ENCODE measurements at places on chromosomes 5 and 9.

DNA sequence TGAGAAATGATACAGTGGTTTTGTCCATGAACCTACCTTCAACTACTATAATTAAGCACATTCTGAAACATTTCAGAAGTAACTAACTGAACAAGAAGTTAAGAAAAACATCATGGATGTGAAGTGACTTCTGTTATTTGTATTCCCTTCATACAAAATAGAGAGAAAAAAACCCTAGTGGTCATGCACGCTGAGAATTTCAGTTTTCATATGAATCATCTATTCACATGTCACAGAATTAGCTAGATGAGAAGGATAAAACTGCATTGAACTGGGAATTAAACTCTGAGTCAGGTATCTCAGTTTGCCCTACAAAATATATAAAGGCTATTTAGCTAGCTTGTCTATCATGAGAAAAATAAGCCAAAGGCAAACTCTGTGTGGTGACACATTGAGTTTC lies 451.8 kb upstream of the FTMT start:
- DNase-seq: no peak

- no peak for DNase-seq
Measured at GRCh38 chr5:96348536-96348935, 84.5 kb downstream of the PCSK1 start.

DNA sequence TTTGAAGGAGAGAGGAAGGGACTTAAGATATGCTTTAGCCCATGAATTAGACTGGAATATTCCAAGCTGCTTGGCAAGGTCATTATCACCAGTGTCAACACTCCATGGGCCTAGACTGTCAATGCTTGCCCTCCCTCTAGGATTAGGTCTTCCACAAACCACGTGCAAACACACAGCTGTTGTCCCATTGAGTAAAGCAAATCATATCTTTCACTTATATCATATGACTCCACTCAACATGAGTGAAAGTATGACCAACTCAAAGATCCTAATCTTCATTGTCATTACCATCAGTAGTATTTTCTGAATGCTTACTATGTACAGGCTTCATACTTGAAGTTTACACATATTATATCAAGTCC lies 57.0 kb upstream of the GRAMD2B start:
- no peak for DNase-seq

GRCh38 chr9:81620002-81620390 lies 69.4 kb downstream of the TLE1 start:
- no peak for DNase-seq

DNA sequence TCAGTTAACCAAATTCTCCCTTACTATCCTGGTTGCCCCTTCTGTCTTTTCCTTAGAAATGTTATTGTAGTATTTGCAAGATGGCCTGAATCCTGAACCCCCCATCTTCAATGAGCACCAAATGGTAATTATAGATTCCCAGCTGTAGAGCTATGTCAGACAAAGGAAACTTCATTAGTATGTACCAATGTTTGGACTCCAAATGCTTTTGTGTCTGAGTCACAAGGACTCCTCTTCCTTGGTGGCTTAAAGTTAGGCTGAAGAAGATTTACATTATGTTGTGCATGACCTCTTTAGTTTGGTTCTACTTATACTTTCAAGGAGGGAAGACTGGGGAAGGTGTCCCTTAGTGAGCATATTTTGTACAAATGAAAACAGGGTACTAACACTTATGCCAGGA lies 105.9 kb upstream of the CDKN2B start:
- no peak for DNase-seq

GRCh38 chr5:2482778-2483177 lies 268.7 kb downstream of the IRX2 start:
- DNase-seq: no peak

DNA sequence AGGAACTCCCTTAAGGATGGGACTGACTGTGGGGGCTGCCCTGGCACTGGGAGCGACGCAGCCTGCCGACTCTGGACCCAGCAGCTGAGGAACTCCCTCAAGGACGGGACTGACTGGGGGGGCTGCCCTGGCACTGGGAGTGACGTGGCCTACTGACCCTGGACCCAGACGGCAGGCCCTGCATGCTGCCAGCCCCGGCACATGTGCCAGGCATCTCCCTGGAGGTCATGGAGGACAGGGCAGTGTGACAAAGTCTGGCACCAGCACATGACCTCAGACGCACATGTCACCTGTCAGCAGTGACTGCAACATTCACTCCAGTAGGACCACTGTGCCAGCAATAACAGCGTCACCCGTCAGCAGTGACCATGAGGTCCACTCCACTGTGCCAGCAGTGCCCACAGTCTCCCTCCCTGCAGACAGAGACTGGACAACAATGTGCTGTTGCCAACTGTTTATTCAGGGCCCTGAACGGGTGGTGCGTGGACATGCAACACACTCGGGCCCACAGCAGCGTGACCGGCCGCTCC lies 4.5 kb downstream of the FBXW5 start:
- no peak for DNase-seq

GRCh38 chr5:147920420-147921030 lies 14.2 kb upstream of the C5orf46 start:
- DNase-seq: no peak

DNA sequence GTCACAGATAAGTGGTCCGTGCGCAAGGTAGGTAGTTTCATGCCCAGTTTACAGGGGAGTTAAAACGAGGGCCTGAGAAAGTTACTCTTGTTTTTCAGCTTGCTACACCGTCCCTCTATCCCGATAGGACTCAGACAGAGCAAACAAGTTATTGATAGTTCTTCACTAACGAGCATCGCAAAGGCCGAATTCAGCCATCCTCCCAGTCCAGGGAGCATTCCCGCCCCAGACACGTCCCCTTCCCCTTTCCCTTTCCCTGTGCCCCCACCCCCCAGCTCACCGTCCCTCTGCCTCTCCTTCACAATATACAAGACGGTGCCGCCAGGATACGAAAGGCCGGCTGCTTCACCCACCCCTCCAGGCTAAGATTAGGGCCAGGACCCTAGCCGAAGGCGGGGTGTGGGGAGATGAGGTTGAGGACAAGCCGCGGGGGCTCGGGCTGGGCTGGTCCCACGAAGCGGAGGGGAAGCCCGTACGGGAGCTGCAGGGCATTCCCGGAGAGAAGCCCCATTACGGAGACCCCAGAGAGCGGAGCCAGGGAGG lies 599 bp downstream of the KIAA1191 start:
- DNase-seq: no peak

DNA sequence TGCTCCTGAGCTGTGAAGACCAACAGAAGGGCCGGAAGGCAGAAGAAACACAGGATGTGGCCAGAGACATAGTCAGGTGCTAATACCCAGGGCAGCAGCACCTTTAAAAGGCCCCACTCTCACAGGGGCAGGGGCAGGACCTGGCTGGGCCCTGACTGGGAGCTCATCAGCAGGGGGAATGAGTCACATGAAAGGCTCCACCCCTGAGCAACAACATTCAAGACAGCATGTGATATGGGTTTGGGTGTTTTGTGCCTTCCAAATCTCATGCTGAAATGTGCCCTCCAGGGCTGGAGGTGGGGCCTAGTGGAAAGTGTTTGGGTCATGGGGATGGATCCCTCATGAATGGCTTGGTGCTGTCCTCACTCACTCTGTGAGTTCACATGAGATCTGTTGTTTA lies 181.7 kb downstream of the ERCC6L2 start:
- DNase-seq: no peak

- no peak for DNase-seq
Measured at GRCh38 chr5:19388391-19388790, 599.6 kb downstream of the CDH18 start.

DNA sequence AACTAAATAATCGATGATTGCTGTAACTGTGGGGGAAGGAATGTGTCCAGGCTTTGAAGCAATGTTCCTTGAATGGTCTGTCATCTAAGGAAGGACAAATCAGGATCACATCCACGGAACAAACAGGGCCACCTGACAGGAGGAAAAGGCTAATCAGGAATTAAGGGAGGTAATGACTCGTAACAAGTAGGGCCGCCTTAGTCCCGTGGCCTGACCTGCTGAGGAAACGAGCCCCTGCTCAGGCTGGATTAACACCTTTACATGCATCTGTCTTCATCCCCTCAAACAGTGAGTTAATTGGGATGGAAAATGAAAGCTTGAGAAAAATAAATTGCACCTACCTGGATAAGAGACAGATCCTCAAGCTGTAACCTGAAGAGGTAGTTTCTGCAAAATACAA lies 227.8 kb downstream of the SEMA5A start:
- DNase-seq: no peak

DNA sequence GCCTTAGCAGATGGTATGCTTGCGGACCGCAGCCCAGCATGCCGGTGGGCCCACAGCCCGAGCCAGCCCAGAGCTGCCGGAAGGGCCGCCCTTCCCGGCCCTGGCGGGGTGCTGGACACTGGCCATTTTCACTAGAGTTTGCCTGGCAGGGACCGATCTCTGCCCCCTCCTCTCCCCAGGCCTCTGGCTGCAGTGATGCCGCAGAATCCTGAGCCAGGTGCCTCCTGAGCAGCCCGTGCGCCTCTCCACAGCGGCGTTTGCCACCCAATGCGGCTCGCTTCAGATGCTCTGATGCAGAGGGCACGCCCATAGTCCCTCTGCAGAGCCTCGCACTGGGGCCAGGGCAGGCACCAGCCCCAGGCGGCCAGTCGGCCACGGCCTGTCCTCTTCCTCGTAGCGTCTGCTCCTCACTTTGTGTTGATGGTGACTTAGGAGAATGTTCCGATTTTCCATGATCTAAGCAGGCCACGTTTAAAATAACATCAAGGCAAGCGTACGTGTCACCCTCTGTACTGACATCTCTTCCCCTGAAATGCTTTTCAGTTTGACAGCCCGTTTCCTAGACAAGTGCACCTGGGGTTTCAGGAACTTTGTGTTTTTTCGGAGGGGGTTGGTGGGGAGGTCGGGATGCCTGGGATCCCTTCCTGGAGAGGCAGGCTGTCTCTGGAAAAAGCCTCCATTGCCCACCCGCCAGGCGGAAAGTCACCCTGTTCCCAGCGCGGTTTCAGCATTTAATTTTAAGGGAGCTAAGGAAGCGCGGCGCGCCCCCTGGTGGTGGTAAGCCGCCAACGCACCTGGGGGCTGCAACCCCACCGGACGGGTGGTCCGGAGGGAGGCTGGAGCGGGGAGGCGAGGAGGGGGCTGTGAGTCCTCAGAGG lies 29.8 kb upstream of the HMCN2 start:
- peak; percentile 45 for DNase-seq

DNA sequence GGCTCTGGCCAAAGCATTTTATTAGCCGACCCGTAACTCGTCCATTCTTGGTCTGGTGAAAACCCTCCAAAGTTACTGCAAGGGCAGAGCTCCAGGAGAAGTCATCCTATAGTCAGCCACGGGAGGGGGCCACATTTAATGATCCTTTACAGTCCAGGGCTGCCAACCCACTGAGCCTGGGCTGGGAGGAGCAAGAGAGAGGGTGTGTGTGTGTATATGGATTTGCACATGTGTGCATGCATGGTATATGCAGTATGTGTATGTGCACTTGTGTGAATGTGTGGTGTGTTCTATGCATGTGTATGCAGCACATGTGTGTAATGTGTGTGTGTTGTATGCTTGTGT lies 4.2 kb upstream of the RASGEF1C start:
- DNase-seq: no peak

GRCh38 chr5:31770998-31771397 lies 132.1 kb downstream of the PDZD2 start:
- no peak for DNase-seq

- DNase-seq: peak; percentile 98
Measured at GRCh38 chr9:127698985-127699670, 7.7 kb upstream of the CFAP157 start.

DNA sequence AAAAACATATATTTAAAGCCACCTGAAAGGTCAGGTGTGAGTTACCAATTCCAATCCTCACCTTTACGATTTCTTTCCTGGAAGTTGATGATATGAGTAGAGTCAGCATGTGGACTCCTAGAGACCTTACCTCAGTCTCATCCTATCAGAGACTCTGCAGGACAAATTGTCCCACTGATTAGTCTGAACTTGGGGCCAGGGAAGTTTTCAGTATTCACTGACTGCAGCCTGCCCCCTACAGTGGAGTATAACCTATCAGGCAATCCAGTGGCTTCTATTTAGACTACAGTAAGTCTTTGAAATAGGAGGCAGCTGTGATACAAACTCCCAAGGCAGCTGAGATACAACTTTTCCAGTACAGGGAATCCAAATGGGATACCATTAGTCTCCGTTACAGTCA lies 449.4 kb upstream of the CDH10 start:
- DNase-seq: no peak

- DNase-seq: no peak
Measured at GRCh38 chr9:109016132-109016531, 2.8 kb upstream of the CTNNAL1 start.

DNA sequence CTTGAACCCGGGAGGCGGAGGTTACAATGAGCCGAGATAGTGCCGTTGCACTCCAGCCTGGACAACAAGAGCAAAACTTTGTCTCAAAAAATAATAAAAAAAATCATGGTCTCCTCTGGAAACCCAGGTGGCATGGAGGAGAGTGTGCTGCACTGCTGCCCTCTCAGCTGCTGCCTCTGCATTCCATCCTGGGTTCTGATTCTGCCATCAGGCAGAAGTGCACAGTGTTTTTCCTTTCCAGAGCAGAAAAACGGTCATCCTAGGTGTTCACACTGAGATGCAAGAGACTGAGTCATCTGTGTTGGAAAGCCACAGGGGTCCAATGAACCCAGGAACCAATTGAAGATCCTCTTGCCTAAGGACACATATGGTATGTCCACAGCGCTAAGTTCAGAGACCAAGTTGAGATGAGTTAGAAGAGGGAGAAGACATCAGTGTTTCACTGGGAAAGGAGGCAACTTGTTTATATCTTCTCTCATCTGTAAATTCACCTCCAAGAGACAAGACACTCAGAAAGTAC lies 88.8 kb upstream of the DMRT1 start:
- DNase-seq: no peak

GRCh38 chr5:58460002-58460731 lies at the start of gene PLK2:
PLK2 (minus strand) TSS chr5:58460086; CDS start chr5:58459959, 127 bp downstream.
- DNase-seq: peak; percentile 91

- no peak for DNase-seq
Measured at GRCh38 chr9:8555762-8556500, 756.4 kb upstream of the DMAC1 start.

GRCh38 chr9:27572061-27572460 lies 1.2 kb downstream of the C9orf72 start:
- peak; percentile 48 for DNase-seq

DNA sequence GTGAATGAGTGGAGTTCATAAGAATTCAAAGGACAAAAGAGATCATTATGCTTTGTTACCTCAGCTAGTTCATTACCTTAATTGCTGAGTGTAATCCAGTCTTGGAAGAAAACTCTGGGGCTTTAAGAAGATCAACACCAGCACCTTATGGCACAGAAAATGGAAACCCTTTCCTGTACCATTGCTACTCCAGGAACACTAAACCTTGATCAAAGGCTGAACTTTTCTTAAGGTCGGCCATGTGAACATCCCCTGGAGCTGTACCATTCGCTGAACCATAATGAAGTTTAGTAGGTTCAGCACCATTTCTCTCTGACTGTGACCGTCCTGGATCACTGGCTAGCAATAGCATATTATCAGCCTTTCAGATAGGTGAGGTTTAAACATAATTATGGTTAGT lies 97.4 kb downstream of the PBX3 start:
- no peak for DNase-seq

GRCh38 chr5:96745844-96746531 lies 61.8 kb downstream of the ERAP1 start:
- DNase-seq: no peak

- no peak for DNase-seq
Measured at GRCh38 chr5:151684690-151685361, 1.9 kb downstream of the SPARC start.

- no peak for DNase-seq
Measured at GRCh38 chr5:112548246-112548881, 129.3 kb upstream of the EPB41L4A start.
